ENCODE measurements at places on chromosomes 12 and 14. TPM values are rescaled to one million over a fixed set of nuclear protein-coding genes. Genes with fewer than 3 reads are reported as not detected.

- no peak overlapping the region for H3K27ac ChIP-seq
- peaks cover 2% of the 10 kb centered on the region for H3K4me1 ChIP-seq
- no peaks in the 10 kb centered on the region for H3K36me3 ChIP-seq
- DNase-seq: no peak
- H3K27me3 ChIP-seq: no peaks in the 10 kb centered on the region
These were observed 883.7 kb upstream of the TMEM132C start for GRCh38 chr12:127383281-127383680.

DNA sequence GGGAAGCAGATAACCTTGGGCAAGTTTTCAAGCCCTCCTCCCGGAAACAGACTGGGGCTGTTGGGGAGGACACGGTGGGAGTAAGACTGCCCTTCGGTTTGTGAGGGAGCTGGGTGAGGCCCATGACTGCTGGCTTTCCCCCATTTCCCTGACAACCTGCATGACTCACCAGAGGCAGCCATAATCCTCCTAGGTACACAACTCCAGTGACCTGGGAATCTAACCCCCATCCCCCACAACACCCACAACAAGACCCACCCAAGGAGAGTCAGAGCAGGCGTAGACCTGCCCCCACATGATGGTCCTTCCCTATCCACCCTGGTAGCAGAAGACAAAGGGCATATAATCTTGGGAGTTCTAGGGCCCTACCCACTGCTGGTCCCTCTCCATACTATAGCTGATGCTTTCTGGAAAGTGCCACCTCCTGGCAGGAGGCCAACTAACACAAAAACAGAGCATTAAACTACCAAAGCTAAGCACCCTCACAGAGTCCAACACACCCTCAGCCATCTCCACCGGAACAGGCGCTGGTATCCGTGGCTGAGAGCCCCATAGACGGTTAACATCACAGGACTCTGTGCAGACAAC is 14.8 kb downstream of the DDX24 start:
- H3K27me3 ChIP-seq: no peaks in the 10 kb centered on the region
- no peak overlapping the region for H3K27ac ChIP-seq
- H3K4me1 ChIP-seq: peaks cover 15% of the 10 kb centered on the region
- peaks cover 14% of the 10 kb centered on the region for H3K36me3 ChIP-seq

GRCh38 chr14:64867182-64867581 is 12.5 kb downstream of the SPTB start:
- H3K36me3 ChIP-seq: no peaks in the 10 kb centered on the region
- DNase-seq: no peak
- H3K27me3 ChIP-seq: no peaks in the 10 kb centered on the region
- no peak overlapping the region for H3K27ac ChIP-seq
- no peaks in the 10 kb centered on the region for H3K4me1 ChIP-seq
- H3K4me3 ChIP-seq: no peak overlapping the region

TMEM63C gene
- total RNA-seq: 0.47 TPM

- peaks cover 49% of the 10 kb centered on the region for H3K4me1 ChIP-seq
- no peaks in the 10 kb centered on the region for H3K27me3 ChIP-seq
- peak overlapping the region; percentile 100 for H3K27ac ChIP-seq
- no peak for DNase-seq
- H3K36me3 ChIP-seq: peaks cover 6% of the 10 kb centered on the region
These were observed 2.0 kb downstream of the ZBTB25 start for GRCh38 chr14:64501411-64502171.

DNA sequence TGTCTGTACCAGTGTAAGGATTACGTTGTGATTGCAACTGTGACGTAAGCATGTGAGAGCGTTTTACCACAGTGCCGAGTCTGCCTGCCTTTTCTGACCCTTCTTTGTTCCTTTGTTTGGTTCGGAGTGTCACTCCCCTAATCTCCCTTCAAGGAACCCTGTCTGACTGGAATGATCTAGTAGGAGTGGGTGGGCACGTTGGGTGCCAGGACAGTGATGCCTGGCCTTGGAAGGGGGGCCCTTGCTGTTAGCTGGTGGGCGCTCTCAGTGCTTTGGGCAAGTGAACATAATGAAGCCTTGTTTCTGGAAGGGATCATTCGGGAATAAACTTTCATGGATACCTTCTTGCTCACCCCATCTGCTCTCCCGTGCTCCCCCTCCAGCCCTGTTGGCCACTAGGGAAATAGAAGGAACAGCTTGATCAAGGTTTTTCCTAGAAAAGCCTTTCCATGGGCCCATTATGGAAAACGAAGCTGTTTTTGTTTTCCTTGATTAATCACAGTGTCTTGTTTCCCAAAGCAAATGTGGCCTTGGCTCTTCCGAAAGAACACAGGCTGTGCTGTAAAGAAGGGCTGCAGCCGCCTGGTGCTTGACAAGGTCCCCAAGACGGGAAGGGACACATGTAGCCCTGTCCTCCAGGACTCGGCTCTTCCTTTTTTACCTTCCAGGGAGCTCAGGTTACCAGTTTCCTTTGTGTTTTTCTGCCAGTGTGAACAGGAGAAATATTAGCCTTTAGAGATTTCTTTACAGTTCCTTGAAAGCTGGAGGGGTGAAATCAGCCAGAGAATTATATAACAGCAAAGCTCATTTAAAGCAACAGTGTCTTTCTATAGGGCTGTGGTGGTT is 215.5 kb downstream of the CRADD start:
- no peaks in the 10 kb centered on the region for H3K27me3 ChIP-seq
- H3K27ac ChIP-seq: no peak overlapping the region
- H3K36me3 ChIP-seq: no peaks in the 10 kb centered on the region
- peaks cover 7% of the 10 kb centered on the region for H3K4me1 ChIP-seq
- DNase-seq: no peak
